ENCODE measurements at places on chromosomes 12 and 14. TPM values are rescaled to one million over a fixed set of nuclear protein-coding genes. Genes with fewer than 3 reads are reported as not detected.

- DNase-seq, result no peak
These were observed 41.8 kb downstream of the EFCAB11 start for GRCh38 chr14:89912667-89913211.

DNA sequence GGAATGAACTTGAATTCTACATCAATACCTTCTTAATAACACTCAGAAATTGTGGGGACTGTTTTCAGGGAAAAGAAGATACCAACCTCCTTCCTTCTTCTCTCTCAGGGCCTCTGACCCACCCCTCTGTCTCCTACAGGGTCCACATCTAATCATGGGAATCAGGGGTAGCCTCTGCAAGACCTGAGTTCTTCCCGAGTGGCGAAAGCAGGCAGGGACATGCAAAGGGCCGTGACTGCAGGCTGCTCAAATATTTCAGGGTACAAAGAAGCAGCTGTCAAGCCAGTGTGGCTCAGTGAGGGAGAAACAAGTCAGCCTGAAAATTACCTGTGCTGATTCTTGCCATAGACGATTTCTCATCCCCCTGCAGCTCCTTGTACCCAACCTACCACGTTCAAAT, 123.1 kb upstream of the PARP11 start:
- DNase-seq, result no peak

DNA sequence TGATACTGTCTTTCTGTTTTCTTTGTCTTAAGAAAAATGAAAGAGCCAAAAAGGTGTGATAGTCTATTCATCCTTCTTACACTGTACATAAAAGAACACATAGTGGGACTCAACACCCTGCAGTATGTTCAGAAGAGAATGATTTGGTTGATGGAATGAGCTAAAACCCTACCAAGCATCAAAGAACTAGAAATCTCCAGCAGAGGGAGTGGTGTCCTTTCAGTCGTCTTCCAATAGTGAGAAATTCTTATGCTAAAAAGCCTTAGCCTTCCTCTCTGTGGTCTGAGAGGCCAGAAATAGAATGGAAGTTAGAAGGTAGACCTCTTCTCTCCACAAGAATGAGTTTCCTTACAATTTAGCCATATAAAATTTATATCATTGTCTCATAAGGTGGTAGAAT, 393.4 kb upstream of the SEL1L start:
- no peak for DNase-seq

GRCh38 chr14:91402771-91403600, 14.6 kb downstream of the CCDC88C start:
- DNase-seq, result no peak

DNA sequence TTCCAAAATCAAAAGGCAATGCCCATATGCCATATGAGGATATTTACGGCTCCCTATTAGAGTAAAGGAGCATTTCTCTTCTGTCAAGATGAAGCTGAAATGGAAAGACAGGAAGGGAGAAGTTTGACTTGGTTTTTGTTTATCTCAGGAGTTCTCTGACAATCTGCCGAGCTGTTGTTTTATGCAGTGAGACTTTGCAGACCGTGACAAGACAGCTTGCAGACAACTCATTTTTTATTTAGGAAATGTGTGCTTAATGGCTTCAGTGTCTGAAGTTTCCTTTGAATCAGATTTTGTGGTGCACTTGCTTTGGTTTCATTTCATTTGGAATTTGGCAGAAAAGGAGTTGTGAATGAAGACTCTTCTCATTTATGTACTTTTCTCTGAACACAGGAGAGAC, 145.4 kb downstream of the C12orf50 start:
- no peak for DNase-seq

GRCh38 chr14:104519721-104520120, 59.8 kb upstream of the C14orf180 start:
- DNase-seq, result no peak

DNA sequence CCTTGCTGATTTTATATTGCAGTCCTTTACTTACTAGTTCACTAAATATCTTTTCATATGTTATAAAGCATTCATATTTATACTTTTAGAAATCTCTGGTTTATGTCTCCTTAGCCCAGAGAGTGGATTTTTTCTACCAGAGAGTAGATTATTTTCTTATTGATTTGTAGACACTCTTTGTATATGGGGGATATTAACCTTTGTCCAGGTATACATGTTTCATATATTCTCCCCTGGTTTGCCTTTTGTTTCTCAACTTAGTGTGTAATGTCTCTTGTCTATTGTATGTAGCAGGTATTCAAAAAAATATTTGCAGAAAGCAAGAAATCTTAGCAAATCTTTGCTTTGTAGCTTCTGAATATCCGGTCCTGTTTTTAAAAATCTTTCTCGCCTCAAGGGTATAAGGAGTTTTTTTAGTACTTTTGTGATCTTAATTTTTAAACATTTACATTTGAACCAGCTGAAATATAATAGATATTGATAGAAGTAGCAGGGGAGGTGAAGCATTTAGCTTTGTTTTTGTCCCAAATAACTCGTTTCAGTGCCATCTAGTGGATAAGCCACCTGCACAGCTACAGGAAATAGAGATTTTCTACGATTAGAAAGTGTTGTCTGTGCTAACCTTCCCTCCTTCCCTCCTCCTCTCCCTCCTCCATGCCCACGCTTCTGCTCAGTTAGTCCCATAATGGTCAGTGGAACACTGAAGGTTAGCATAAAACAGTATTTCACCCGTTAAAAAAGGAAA, 97.0 kb downstream of the PHETA1 start:
- no peak for DNase-seq

- peak; percentile 17 for DNase-seq
These were observed 715 bp upstream of the RAP1B start for GRCh38 chr12:68609998-68610369.

- DNase-seq, result no peak
These were observed 27.4 kb upstream of the DDHD1 start for GRCh38 chr14:53180272-53181221.

GRCh38 chr14:75906680-75907280, 75.0 kb downstream of the TGFB3 start:
- peak; percentile 50 for DNase-seq

- DNase-seq, result no peak
These were observed 108.7 kb upstream of the SLC38A4 start for GRCh38 chr12:46934374-46935111.

DNA sequence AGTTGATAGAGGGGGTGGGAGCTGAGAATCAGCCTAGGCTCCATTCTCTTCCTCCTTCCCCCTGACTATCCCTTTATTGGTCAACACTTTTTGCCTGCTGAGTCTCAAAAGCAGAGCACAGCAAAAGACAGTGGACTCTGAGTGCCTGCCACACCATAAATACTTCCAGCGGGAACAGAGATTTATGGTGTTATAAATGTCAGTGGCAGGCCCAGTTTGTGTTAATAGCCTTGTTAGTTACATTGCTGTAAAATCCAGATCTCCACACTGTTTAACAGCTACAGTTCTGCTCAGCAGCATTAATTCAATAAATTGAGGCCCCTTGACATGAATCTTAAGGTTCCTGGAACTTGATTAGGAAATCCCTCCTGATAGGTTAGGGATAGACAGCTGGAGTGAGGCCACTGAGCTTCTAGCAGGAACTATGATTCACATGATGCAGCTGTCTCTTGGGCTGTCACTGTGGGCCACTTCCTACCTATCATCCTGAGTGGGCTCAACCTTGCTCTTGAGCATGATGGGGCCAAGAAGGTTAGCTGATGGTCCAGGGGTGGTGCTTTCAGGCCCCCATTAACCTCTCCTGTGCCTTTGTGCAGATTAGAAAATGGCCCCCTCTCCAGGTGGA, 295.2 kb upstream of the SRRM4 start:
- no peak for DNase-seq

Gene CLEC4A
- total RNA-seq, result 1.8 TPM

Gene STAB2
- total RNA-seq, result 1.2 TPM

Gene GPR137C
- 0.48 TPM for total RNA-seq

Gene MOAP1
- 31.6 TPM for total RNA-seq

Gene TAS2R30
- total RNA-seq, result 2.3 TPM

Gene ACOT6
- not detected for total RNA-seq

Gene RHEBL1
- not detected for total RNA-seq

Gene FOXM1
- total RNA-seq, result 0.87 TPM
